ENCODE measurements at places on chromosomes 16 and 17. TPM values are rescaled to one million over a fixed set of nuclear protein-coding genes. Genes with fewer than 3 reads are reported as not detected.

The ZFP3 gene
- 0.65 TPM for total RNA-seq

The ADAP2 gene
- 2.6 TPM for total RNA-seq

GRCh38 chr17:42894283-42895184 is 6.1 kb upstream of the G6PC1 start:
- no peak for DNase-seq

DNA sequence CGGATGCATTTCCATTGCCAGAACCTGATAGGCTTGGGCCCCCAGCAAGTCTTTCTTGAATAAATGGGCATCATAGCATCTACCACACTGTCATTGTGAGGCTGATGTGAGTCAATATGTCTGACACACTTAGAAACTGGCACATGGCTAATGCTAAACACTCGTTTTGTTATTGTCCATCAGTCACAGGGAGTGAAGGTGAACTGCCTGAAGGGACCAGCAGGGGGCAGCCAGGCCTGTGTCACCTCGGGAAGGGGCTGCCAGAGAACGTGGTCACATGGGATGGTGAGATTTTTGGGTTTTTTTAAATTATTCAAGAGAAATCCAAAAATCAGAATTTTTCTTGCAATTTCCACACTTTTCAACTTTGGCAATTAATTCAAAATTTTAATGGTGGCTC is 831 bp upstream of the RCVRN start:
- peak; percentile 10 for DNase-seq

DNA sequence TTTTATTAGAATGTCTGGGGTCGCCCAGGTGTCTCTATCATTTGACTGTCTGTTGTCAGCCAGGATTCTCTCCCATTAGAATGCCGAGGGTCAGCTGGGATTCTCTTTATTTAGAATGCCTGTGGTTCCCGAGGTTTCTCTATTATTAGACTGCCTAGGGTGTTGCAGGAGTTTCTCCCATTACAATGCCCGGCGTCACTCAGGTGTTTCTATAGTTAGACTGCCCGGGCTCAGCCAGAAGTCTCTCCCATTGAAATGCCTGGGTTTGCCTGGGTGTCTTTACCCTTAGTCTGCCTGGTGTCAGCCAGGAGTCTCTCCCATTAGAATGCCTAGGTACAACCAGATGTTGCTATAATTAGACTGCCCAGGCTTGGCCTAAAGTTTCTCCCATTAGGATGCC is 2252.0 kb downstream of the TP53TG3F start:
- DNase-seq, result no peak

DNA sequence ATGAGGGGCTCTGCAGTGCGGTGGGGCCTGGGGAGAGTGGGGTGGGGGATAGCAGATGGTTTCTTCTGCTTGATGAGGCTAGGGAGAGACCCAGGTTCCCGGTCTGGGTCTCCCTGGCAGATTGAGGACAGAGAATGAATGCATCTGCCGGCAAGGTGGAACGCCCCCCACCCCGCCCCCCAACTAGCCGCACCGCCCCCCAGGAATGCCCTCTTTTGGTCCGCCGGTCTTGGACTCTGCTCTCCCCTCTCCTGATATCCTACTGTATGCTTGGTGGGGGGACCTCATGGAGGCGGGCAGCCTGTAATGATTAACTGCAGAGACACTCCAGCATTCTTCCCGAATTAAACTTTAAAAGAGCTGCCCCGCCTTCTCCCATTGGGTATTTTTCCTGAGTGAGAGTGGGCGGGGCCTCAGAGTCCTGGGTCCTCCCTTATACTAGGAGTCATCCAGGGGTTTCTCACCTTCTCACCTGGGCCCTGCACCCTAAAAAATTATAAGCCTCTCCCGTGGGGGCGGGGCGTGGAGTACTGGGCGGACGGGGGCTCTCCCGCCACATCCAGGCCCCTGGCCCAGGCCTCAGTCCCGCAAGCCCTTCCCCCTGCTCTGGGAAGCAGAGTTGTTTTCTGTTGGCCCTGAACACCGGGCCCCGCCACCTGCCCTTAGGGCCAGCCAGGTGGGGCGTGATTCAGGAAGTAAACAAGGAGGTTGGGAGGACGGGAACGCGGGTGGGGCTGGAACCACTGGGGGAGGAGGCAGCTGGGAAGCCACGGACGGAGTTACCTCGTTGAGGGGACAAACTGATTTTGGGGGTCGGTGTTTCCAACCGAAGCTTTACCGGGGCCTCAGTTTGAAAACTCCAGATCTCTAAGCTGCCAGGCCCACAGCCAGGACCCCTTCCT is 1.5 kb downstream of the GRB7 start:
- peak; percentile 45 for DNase-seq

DNA sequence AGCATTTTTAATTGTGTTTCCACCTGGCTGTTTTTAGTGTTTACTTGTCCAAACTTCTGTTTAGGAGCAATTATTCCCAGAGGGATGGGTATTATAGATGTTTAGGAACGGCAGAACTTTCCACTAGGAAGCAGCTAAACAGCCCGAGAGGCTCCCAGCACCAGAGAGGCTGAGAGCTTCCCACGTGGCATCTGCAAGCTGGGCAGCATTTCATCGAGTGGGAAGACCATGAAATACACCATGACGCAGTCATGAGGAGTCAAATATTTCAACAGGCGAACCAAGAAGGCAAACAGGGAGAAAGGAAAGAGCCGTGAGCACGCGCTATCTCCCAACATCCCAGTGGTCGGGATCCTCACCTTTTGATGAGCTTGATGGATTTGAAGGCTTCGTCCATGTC is 24.1 kb downstream of the TMEM204 start:
- no peak for DNase-seq

DNA sequence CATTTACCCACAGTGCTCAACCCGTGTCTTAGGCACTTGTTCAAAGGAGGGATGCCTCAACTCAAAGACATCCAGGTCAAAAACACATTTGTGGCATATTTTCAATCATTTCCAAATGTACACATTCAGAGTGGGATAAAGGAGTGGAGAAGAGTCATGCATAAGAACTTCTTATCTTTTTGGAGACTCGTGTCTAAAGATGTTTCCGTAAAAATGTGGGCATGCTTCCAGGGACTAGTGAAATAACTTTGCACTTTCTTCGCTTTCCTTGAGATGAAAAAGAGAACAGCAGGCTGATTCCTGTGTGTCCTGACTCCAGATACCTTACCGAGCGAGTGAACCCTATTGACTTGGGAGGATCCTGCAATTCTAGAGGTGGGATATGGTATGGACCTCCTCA is 256.6 kb upstream of the KCNJ16 start:
- no peak for DNase-seq

DNA sequence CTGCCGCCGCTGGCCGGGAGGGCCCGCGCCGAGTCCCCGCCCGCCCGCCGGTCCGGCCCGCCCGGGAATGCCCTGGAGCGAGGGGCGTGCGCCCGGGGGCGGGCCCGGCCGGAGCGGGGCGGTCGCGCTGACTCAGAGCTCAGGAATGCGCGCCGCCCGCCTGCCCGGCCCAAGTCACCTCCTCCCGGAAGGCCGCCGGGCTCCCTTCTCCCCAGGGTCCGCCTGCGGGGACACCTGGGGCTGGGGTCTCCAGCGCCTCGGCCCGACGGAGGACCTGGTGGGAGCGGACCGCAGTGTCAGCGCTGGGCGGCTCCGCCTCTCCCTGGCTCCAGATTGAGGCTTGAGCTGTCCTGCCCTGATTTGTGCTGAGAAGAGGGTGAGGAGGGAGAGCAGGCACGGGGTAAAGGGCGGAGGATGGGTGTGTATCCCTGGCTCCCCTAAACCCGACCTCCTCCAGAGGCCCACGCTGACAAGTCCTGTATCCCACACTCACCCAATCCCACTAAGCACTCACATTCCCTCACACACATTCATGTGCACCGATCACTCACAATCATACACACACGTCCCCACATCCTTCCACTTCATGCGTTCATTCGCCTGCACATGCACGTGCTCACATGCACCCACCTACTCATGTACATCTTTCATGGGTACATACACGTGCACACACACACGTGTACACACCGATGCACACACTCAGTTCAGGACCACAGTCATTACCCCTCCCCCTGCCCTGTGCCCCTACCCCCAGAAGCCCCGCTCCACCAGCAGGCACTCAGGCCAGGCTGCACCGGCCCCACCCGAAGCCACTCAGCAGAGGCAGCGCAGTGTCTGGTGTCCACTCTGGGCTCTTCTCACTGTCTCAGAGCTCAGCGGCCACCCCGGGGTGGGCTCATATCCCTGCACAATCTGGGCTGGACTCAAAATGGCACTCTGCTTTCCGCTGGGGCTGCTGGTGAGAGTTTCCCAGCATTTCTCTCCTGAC is at the start of gene RHBDF1:
Gene RHBDF1 (minus strand): TSS at position 71 of the 988 bp plus-strand sequence. CDS start 7,616 bp downstream, outside the sequence.
- DNase-seq, result no peak

DNA sequence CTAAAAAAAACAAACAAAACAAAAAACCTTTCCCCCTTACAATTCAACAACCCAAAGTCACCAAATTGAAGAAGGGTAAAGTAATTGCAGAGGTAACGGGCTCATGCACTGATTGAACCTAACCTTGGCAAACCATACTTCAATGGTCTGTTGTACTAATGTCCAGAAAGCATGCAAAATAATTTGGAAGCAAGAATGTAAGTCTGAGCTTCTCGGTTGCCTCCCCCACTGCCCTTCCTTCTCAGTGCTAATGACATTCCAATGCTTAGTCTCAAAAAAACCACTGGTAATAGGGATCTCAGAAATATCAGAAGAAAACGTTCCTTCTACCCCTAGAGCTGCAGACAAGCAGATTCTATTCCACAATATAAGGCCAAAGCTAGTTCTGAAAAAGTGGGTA is 15.8 kb downstream of the KRABD2 start:
- no peak for DNase-seq

All from OCI-LY7 (cell line).